ENCODE measurements at places on chromosomes 2 and 18.

- DNase-seq: no peak
These were observed 150.1 kb upstream of the CCDC150 start for GRCh38 chr2:196489371-196489770.

GRCh38 chr18:58097121-58097906 lies 53.3 kb downstream of the NEDD4L start:
- DNase-seq: no peak

- DNase-seq: no peak
These were observed 265.9 kb downstream of the SETBP1 start for GRCh38 chr18:44946529-44947113.

DNA sequence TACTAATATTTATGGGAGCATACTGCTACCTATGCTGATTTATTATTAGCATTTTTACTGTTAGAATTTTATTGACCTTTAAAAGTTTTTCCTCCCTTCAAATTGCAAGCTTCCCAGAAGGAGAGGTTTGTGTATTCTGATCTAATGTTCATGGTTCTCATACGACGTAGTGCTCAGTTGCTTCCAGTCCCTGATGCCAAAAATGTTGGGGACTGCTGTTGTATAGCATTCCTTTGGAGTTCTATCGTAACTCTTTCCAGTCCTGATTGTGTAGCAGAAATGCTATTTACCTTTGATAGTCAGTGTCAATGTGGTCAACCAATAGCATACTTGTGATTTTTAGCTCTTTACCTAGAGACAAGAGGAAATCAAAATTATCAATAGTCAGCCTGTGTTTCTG lies 69.5 kb upstream of the ZSWIM2 start:
- DNase-seq: no peak

DNA sequence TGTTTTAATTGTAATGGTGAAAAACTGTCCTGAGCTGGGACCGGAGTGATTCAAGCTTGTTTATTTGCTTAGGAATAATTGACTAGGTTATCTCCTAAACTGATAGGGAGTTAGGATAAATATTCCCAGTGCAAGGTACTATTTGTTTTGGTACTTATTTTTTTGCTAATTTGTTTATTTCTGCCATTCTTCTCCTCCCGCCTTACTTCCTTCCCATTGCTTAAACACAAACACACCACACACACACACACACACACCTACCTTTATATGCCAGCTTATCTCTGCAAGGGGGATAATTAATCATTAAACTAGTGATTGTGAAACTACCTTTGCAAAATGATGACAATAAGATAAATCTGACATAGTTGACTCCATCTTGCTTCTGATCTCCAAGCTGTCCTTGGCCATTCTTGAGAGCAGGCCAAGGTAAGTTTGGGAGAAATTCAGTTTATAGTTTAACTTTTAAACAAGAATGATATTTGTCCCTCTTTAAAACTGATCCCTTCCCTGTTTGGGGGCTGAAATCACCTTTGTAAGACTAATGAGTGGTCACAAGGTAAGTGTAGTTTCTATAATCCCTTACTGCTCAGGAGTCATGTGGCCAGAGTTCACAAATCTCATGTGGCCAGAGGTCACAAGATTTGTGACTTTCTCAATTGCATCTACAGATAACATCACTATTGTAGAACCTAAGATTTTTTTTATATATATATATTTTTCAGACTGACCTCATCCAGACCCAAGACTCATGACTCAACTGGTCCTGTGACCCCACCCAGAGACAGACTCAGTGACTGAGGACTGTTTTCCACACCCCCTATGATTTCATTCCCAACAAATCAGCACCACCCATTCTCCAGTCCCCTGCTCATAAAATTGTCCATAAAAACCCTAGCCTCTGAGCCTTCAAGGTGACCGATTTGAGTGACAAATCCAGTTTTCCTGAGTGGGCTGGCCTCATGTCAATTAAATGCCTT lies 83.1 kb upstream of the LRRTM4 start:
- DNase-seq: no peak

DNA sequence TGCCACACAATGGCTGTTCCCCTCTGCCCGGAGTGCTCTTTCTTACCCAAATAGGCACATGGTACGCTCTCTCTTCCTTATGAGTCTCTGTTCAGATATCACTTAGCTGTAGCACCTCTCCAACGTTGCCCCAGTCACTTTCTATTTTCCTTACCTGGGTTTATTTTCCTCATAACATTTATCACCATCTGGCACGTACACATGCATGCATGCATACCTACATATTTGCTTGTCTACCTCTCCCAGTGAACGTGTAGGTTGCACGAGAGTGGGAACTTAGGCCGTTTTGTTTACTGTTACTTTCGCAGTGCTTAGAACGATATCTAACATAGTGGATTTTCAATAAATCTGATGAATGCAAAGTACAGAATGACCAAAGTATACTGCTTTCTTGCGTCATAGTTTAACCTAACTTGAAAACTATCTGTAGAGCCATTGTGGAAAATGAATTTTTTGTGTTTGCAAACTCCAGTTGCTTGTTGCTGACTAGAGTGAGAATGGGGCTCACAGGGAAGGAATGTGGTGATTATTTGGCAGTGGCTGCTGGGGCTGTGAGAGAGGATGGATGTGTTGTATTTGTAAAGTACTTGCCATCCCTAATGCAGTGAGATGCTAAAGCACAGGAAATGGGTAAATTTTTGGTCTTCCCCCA lies 47.1 kb downstream of the ACSL3 start:
- DNase-seq: no peak

GRCh38 chr2:205775097-205775877 lies 93.0 kb downstream of the NRP2 start:
- DNase-seq: no peak

GRCh38 chr18:75727456-75727855 lies 300.0 kb upstream of the SMIM21 start:
- peak; percentile 26 for DNase-seq
